ENCODE measurements at places on chromosomes 2 and 18.
A peak's percentile ranks its signal among the peaks of the same experiment; 100 is the strongest.

DNA sequence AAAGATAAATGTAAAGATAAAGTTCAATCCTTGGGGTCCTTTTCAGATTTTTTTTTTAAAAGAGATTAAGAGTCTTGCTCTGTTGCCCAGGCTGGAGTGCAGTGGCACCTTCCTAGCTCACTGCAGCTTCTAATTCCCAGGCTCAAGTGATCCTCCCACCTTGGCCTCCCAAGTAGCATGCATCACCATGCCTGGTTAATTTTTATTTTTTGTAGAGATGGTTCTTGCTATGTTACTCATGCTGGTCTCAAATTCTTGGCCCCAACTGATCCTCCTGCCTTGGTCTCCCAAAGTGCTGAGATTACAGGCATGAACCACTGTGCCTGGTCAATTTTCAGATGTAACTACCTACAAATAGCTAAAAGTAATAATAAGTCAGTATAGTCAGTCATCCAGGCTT lies 21.1 kb downstream of the NFE2L2 start:
- no peak for DNase-seq

GRCh38 chr2:239220981-239221396 lies 179.8 kb downstream of the HDAC4 start:
- DNase-seq, result no peak

DNA sequence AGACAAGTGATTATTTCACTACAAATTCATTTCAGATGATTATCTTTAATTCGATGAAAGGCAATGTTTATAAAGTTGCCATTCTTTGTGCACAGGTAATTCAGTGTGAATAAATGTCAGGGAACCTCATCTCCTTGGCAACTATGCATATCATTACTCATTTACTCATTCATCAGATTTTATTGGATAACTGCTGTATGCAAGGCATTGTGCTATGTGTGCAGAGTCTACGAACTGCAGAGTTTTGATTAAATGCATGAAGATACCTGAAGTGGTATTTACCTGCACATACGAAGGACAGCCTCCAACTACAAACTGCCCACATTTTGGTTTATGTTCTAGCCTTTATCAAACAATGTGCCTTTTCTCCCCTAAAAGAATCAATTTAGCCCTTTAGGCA lies 3.5 kb downstream of the RND3 start:
- DNase-seq, result no peak

GRCh38 chr2:239804161-239805042 lies 220.7 kb downstream of the NDUFA10 start:
- no peak for DNase-seq

DNA sequence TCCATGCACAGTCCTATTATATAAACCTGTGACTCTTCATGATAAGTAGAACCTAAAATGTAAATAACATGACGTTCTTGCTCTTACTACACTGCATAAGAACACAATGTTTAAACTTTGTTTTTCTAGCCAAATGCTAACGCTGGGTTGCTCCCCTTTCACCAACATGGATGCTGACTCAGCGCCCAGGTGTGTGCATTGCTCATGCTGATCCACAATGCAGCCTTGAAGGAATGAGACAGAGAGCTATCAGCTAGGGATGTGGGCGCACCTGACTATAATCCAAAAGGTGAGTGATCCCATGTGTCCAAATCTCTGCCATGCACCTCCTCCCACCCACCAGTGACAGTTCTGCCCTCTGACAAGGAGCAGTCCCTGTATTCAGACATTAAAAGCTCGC lies 235.0 kb downstream of the IRS1 start:
- DNase-seq, result no peak

DNA sequence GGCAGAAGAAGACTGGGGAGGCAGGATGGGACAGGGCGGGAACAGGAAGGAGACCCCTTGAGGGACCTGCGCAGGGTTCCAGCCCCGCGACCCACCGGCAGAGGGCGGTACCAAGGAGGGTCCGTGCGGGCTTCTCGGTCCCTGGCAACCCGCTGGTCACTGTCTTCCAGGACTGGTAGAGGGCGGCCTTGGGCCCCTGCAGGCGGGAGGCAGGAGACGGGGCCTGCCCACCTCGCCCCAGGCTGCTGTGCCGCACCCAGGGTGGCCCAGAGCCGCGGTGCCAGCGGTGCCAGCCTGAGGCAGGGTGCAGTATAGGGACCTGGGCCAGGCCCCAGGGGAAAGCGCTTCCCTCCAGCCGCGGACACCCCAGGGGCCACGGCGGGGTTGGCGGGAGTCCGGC lies 34.5 kb downstream of the NEURL3 start:
- peak; percentile 44 for DNase-seq

- no peak for DNase-seq
Measured at GRCh38 chr2:81984969-81985637, 1680.6 kb upstream of the LRRTM1 start.

GRCh38 chr18:55387139-55387984 lies 200.6 kb downstream of the TCF4 start:
- DNase-seq, result no peak

All from GM18507 (cell line).